ENCODE measurements at places on chromosomes 7 and 10. TPM values are rescaled to one million over a fixed set of nuclear protein-coding genes. Genes with fewer than 3 reads are reported as not detected.

GRCh38 chr10:10403762-10404161 lies 613.9 kb upstream of the CELF2 start:
- no peak for DNase-seq

- no peak for DNase-seq
Measured at GRCh38 chr10:28479927-28480627, 52.8 kb upstream of the WAC start.

GRCh38 chr10:26725837-26726727 lies 28.6 kb downstream of the PDSS1 start:
- no peak for DNase-seq

DNA sequence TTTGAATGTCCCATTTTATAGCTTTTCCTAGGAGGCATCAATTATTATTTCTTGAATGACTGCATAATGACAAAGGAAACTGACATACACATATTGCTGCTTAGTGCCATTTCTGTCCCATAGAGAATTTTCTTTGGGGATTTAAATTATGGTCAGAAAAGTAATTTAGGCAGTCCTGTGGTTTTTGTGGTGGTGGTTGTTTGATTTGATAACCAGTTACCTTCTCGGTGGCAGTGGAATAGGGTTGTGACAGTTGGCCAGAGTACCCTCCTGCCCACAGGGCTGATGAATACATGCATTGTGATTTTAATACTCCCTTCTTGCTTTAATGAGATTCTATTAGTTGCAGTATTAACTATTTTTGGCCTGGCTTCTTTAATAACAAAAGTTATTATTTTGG lies 6.6 kb upstream of the SGCE start:
- no peak for DNase-seq

GRCh38 chr10:91194497-91195179 lies 25.8 kb upstream of the PCGF5 start:
- DNase-seq = peak; percentile 66

GRCh38 chr7:139722604-139723003 lies 55.2 kb downstream of the HIPK2 start:
- DNase-seq = peak; percentile 15

GRCh38 chr7:92670204-92670851 lies 80.1 kb upstream of the FAM133B start:
- DNase-seq = no peak

Gene TFPI2
- total RNA-seq = not detected

Gene TUBAL3
- not detected for total RNA-seq

Gene NUTM2B
- total RNA-seq = 0.78 TPM

Gene GRID1
- total RNA-seq = not detected

Gene SLC18A2
- total RNA-seq = 0.59 TPM

Measured in natural killer cell treated with Interleukin-12 subunit alpha and Interleukin-12 subunit beta and Interleukin-15 and Interleukin-18, amount 100 ng/mL, for 72 hours (primary cell).